ENCODE measurements at places on chromosomes 7 and 10.

GRCh38 chr10:86770412-86770960, 14.1 kb downstream of the BMPR1A start:
- DNase-seq: no peak

GRCh38 chr10:53276797-53277196, 504.2 kb upstream of the MBL2 start:
- no peak for DNase-seq

DNA sequence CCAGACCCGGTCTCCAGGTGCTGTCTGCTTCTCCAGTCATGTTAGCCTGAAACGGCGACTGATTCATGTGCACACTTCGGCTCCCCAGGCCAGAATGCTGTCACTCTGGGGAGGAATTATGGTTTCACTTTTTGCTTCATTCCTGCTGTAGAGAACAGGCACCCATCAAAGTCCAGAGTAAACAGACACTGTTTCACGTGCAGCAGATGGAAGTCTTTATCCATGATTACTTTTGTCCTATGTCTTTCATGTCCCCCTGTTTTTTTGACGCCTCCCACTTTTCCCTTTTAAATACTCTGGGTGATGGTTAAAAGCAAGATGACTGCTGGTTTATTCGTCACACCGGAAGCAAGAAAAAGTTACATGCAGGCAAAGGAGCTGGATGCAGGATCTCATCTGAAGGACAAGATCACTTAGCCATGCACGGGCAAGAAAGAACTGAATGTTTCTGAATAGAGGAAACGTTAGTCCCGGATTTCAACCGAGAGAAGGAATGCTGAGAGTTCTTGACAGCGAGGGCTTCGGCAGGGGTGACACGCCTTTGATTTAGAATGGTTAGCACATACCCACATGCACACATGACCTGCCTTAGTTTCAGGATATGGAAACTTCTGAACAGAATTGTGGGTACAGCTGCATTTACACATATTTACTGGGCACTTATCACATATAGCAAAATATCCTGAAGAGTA, 250.0 kb upstream of the KLF6 start:
- DNase-seq: no peak

DNA sequence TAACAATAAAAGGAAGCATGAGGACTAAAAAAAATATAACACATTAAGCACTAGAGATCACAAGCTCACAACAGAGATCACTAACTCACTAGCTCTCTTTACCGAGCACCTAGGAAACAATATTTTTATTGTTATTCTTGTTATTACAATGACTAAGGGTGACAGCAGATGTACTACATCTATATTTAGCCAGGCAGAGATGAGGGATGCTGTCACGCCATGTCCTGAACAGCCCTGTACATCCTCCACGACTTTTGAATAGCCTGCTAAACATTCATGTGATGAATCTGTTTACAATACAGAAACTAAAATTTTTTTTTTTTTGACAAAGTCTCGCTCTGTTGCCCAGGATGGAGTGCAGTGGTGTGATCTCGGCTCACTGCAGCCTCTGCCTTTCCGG, 22.7 kb downstream of the FAM133B start:
- DNase-seq: no peak

DNA sequence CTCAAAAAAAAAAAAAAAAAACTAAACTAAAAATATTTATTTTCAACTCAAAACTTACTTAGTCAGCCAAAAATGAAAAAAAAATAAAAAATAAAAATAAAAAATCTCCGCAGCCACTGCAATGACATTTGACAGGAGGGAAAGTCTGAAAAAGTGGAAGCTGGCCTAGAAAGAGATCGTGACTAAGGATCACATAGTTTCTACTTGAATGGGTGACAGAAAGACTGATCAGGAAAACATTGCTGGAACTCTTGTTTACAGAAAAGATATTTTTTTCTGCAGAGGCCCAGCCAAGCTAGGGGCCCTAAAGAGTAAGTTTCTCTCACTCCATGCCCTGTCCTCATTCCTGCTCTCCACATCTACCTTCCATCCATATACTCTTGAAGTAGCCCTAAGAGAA, 92.8 kb upstream of the KCND2 start:
- DNase-seq: no peak

GRCh38 chr10:59271160-59271559, 91.2 kb downstream of the FAM13C start:
- no peak for DNase-seq

DNA sequence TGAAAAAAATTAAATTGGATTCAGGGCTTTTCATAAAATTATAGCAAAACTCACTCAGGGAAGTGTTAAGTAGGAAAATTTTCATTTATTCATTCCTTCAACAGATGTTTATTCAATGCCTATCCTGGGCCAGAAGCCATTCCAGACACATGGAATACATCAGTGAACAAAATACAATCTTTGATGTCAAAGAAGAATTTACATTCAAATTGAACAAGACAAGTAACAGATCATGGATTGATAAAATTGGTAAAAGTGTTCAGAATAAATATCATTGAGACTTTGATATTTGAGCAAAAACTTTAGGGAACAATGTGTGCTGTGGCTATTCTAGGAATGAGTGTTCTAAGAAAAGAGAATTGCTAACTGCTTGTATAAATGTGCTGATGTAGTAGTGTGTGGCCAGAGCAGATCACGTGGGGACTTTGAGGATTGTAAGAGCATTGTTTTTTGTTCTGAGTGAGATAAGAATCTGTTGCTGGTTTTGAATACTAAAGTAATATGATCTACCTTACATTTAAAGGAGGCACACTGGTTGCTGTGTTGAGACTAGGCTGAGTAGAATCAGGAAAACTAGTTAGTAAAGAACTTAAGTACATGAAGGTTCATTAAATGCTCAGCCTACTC, 957.2 kb downstream of the PCDH15 start:
- DNase-seq: no peak

GRCh38 chr10:96222908-96223307, 48.5 kb downstream of the BLNK start:
- no peak for DNase-seq

DNA sequence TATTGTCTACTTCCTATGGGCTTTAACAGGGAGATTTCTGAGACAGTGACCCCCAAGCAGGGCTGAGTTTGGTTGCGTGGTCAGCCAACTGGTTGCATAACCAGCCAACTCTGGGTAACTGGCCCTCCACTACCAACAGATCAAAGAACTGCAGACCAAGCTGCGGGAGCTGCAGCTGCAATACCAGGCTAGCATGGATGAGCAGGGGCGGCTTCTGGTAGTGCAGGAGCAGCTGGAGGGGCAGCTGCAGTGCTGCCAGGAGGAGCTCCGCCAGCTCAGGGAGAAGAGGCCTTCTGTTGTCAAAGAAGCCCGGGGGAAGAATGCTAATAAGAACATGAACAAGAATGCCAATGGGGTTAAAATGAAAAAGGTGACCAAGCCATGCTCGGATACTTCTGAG, 15.7 kb upstream of the FLNC start:
- no peak for DNase-seq

DNA sequence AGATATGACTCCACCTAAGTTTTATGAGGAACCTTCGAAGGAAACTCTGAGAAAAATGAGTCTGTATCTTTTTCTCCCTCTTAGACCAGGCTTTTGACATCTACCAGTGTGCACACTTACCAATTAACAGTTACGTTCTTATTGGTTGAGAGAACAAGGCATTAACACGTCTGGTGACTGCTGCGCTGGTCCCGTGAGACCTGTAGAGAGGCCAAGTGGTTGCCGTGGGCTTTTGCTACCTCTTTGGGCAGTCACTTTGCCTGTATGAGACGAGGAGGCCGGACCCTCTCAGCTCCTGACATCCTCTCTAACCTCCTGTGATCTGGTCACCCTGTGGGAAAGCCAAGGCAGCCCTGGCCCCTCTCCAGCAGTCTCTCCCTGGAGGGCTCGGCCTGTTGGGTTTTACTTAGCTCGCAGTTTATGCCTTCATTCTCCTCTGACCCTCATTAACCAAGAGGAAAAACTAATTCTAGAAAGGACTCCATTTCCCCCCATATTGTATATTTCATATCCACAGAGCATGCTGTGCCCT, 513.9 kb upstream of the GALNT17 start:
- no peak for DNase-seq

GRCh38 chr7:100434297-100435144, 1.8 kb downstream of the PPP1R35 start:
- no peak for DNase-seq

DNA sequence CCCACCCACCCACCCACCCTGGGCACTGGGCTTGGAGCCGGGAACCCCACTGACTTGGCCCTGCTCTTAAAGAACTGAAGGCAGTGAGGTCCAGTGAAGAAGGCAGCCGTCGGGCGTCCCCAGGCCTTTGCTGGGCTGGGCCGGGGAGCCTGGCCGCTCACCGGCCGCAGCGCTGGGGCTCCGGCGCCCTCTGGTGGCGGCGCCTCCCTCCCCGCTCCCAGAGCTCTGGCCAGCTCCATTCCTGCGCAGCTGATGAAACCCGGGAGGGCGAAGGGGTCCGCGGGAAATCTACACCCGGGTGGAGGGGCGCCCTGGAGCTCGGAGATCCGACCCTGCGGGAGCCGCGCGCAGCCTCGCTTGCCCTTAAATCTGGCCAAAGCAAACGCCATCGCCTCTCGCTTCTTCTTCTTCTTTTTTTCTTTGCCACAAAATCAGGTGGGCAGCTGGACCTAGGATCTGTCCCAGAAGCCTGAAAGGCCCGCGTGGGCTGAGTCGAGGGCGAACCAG, 1.7 kb upstream of the CXCL12 start:
- no peak for DNase-seq

- no peak for DNase-seq
Measured at GRCh38 chr7:18013936-18014335, 13.7 kb downstream of the PRPS1L1 start.

DNA sequence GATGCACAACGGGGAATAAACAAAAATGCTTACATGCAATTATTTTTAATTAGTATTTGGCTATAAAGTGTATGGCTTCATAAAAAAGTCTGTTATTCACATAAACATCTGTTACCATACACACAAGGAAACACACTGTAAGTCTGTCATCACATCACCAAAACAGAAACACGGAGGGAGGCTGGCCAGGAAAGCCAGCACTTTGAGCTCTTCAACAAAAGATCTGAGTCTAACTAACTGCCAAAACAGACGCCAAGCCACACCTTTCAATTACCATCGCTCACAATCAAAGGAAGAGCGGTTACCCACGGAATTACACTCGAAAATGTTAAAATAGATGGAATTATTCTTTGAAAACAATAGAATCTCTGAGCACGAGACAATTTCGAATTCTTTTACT, 49.2 kb upstream of the MGMT start:
- DNase-seq: no peak

DNA sequence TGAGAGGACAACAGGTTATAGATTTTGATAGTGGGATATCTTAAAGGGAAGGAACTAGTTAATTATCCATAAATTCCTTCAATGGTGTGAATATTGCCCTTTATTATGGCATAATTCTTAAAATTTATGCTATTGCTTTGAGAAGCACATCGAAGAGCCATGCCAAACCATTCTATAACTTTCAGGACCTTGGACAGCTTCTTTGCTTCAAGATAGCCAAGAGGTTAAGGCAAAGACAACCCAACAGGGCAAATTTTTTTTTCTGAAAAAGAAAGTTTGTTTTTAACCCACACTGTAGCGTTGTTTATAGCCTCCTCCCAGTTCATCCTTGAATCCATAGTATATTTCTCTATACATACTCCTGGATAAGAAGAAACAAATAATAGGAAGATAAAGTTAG, 103.2 kb downstream of the NRG3 start:
- no peak for DNase-seq

GRCh38 chr10:133439517-133440461, 14.0 kb upstream of the SCART1 start:
- DNase-seq: no peak

DNA sequence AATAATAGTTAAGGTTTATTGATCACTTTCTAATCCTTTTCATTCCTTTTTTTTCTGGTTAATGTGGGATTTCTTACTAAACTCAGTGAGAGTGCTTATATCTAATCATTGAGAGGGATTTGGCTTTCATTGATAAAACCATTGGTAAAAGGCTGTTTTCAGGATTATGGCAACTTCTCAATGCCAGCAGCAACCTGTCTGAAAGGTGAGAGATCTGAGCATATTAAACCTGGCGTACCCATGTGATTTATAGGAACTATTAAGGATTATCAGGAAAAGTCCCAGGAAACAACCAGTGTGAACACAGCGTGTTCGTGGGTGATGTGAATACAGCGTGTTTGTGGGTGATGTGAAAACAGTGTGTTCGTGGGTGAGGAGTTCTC, 65.9 kb downstream of the PDIA4 start:
- no peak for DNase-seq

DNA sequence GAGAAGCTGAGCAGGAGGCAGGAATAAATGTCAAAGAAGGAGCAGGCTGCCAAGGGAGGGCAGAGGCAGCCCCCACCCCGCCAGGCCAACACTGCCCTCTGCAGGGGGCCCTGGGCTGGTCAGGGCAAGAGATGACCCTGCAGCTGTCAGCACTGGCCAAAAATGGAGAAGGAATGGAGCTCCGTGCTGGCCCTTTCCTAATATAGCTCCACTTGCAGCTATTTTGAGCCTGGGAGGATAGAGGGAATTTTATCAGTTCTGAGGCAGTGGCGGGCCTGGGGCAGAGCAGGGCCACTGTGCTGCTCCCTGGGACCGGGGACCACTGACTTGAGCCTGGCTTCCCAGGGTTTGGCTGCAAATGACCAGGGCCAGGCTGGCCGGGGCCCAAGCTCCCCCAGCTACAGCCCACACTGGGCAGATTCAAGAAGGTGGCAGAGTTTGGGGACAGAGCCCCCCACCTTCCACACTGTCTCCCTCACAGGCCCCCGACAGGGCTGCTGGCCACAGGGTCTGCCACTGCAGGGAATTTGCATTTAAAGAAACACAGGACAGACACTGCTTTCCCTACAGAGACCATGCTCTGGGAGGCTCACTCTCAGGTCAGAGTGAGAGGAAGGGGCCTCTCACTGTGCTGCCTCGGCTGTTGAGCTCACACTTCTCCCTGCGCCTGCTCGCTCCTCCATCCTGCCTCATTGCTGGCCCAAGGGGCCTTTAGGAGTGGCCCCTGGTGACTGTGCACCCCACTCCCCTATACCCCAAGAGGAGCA, 16.2 kb downstream of the LDB3 start:
- no peak for DNase-seq

- DNase-seq: no peak
Measured at GRCh38 chr10:52213321-52213752, 100.7 kb upstream of the DKK1 start.

GRCh38 chr7:71239586-71240268, 107.8 kb downstream of the GALNT17 start:
- no peak for DNase-seq

DNA sequence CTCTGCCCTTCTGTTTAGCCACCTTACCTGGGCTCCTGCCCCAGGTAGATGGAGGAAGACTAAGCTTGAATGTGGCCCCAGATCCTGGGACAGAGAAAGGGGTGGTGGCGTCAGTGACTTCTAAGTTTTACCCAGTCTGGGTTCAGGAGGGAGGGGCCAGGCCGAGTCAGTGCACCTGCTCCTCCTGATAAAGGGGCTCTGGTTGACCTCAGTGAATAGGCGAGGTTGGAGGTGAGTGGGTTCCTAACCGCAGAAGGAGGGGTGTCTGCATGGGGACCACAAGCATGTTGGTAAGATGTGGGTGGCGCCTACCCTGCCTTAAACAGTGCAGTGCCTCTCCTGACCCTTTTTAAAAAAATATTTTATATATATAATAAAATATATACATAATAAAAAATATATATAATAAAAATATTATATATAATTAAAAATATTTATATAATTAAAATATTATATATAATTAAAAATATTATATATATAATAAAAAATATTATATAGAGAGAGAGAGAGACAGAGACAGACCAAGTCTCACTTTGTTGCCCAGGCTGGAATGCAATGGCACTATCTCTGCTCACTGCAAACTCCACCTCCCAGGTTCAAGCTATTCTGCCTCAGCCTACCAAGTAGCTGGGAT, 97.3 kb upstream of the GTF2I start:
- DNase-seq: no peak

Measured in AG09309 (cell line).